ENCODE measurements at places on chromosomes 11 and 22.

- no peaks in the 10 kb centered on the region for H3K36me3 ChIP-seq
- H3K4me1 ChIP-seq = peaks cover 32% of the 10 kb centered on the region
- no peak for DNase-seq
- peak overlapping the region; percentile 90 for H3K27ac ChIP-seq
- no peaks in the 10 kb centered on the region for H3K27me3 ChIP-seq
Observed at GRCh38 chr22:27727673-27728451, 73.7 kb downstream of the MN1 start.

DNA sequence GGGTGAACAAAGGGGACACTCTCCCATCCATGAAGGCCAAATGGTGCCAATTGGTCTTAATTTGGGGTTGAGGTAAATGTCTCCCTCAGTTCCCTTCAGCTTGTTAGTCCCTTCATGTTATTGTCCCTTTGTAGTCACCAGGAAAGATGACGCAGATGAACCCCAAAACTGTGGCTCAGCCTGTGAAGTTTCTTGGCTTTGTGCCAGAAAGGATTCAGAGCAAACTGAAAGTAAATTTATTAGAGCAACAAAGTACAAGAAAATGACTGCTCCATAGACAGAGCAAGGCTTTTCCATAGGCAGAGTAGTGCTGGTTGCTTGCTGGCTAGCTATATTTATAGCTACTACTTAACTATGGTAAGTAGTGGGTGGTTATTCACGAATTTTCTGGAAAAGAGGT is 16.7 kb downstream of the OR4C3 start:
- no peaks in the 10 kb centered on the region for H3K4me1 ChIP-seq
- no peaks in the 10 kb centered on the region for H3K36me3 ChIP-seq
- no peak overlapping the region for H3K4me3 ChIP-seq
- H3K27me3 ChIP-seq = no peaks in the 10 kb centered on the region
- no peak overlapping the region for H3K27ac ChIP-seq

- no peaks in the 10 kb centered on the region for H3K4me1 ChIP-seq
- H3K27me3 ChIP-seq = no peaks in the 10 kb centered on the region
- no peak overlapping the region for H3K27ac ChIP-seq
- no peaks in the 10 kb centered on the region for H3K36me3 ChIP-seq
- no peak overlapping the region for H3K4me3 ChIP-seq
Observed at GRCh38 chr11:104549019-104549418, 349.2 kb downstream of the CASP12 start.

DNA sequence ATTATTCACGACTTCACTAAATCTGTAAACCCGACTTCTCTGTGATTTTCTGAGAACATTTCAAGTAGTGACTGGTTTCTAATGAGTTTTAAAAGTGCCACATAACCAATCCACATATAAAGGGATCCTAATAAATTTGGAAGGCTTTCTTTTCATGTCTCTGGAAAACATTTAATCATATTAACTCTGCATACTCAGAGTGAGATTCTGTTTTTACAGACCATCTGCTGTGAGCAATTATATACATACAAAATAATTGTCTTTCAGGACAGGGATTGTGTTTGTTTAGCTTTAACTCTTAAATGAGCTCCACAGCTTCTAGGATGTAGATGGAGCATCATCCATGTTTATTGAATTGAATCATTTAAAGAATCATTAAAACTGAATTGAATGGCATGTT is 65.1 kb downstream of the PRMT3 start:
- no peak overlapping the region for H3K27ac ChIP-seq
- no peaks in the 10 kb centered on the region for H3K27me3 ChIP-seq
- peaks cover 16% of the 10 kb centered on the region for H3K36me3 ChIP-seq
- H3K4me3 ChIP-seq = no peak overlapping the region

DNA sequence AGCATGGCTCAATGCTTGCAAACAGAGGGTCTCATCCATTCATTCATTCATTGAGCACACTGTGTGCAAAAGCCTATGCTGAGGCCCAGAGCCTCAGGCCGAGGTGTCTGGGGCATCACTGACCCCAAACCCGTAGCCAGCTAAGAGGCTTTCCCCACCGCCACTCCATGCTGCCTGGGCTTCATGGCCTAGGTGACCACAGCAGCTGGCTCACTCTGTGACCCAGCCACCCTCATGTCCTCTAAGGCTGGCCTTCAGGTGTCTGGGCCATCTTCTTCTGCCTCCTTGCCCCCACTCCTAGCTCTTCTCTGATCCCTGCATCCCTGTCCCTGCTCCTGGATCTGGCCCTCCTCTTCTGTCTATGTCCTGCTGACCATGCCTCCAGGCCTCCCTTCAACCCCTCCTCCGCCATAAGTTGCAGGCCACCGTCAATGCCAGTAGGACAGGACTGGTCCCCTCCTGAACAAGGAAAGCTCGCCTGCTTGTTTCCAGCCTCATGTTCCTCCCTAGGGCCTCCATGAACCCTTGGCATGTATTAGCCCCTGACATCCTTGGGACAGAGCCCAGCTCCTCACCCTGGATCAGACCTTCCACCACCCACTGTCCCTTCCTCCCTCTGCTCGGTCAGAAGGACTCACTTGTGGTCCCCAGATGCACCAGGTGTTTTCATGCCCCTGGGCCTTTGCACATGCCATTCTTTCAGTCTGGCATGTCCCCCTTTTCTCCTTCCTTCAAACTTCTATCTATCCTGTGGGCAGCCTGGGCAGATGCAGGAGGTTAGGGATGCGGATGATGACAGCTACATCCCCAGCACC is 92.8 kb downstream of the MYEOV start:
- H3K4me3 ChIP-seq = no peak overlapping the region
- H3K27me3 ChIP-seq = no peaks in the 10 kb centered on the region
- DNase-seq = no peak
- no peak overlapping the region for H3K27ac ChIP-seq
- H3K4me1 ChIP-seq = peaks cover 3% of the 10 kb centered on the region
- H3K36me3 ChIP-seq = no peaks in the 10 kb centered on the region

DNA sequence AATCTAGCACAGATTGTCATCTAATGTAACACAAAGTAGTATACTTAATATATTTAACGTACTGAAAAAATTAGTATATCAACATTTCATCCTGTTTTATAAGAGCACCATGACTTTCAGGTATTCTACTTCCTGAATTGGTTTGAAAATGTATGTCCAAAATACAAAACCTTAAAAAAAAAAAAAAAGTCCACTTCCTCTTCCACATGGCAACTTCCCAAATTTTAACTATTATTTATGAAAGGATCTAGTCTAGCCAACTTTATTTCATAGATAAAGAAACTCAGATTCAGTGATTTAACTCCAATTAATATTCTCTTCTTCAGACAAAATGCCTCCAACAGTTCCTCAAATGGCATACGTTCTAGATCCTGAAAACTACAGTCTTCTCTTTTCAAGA is 44.0 kb downstream of the PIK3C2A start:
- H3K27me3 ChIP-seq = no peaks in the 10 kb centered on the region
- H3K36me3 ChIP-seq = peaks cover 17% of the 10 kb centered on the region
- H3K4me3 ChIP-seq = no peak overlapping the region
- peaks cover 33% of the 10 kb centered on the region for H3K4me1 ChIP-seq
- no peak for DNase-seq
- no peak overlapping the region for H3K27ac ChIP-seq

DNA sequence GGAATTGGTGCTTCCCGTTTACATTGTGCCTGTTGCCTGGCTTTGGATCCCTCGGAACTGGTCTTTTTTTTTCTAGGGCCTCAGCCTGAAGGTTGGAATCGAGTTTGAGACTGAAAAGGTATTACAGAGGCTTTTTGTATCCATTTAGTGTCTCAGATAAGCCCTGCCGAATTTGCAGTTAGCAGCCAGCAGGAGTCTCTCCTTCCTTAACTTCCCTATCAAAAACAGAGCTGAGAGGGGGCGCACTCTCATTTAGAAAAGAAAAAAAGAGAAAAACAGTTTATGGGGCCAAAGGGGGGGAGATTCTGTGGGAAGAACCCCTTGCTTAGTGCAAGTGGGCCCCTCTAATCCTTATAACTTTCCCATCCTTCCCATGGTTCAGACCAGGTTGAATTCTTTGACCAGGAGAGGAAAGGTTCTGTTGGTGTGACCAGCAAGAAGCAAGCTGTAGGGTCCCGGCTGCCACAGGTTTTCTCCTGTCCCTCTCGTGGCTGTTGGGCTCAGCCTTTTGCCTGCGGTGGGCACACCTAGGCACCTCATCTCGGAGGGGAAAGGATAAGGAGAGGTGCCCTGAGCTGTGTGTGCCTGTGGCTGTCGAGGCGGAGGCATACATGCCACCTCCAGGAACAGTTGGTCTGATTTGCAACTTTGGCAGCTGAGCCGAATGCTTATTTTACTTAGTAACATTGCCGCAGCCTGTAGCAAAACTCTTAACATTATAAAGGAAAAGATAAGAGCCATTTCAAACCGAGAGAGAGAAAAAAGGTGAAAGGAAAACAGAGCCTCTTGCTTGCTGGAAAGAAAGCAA is 565.0 kb upstream of the CNTN5 start:
- H3K4me1 ChIP-seq = no peaks in the 10 kb centered on the region
- no peaks in the 10 kb centered on the region for H3K36me3 ChIP-seq
- H3K4me3 ChIP-seq = no peak overlapping the region

- no peaks in the 10 kb centered on the region for H3K27me3 ChIP-seq
- no peaks in the 10 kb centered on the region for H3K36me3 ChIP-seq
- H3K27ac ChIP-seq = no peak overlapping the region
- H3K4me3 ChIP-seq = no peak overlapping the region
- no peaks in the 10 kb centered on the region for H3K4me1 ChIP-seq
- no peak for DNase-seq
Observed at GRCh38 chr11:23013509-23013908, 153.2 kb upstream of the CCDC179 start.

DNA sequence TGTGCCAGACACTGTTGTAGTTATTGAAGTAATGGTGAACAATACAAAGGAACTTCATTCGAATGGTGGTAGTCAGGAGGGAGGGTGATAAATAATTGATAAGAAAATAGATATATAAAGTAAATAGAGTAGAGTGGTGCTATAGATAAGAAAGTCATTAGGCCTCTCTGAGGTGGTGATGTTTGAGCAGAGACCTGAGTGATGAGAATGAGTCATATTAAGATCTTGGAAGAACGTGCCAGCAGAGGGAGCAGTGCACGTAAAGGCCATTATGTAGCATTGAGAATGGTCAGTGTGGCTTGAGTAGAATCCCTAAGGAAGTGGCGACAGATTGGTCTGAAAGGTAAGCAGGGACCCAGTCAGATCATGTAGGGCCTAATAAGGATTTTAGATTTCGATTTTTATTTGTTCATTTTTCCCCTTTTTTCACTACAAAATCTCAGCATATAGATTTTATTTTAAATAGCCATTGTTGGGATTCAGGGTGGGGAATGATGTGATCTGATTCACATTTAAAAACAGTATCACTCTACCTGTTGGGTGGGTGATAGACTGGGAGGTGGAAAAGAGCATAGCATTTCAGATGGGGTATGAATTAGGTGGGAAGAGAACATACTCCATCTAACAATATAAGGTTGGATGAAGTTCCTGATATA is 44.7 kb downstream of the CCDC90B start:
- DNase-seq = no peak
- H3K27ac ChIP-seq = no peak overlapping the region

- H3K4me1 ChIP-seq = peaks cover 7% of the 10 kb centered on the region
- H3K27ac ChIP-seq = no peak overlapping the region
- H3K36me3 ChIP-seq = peaks cover 96% of the 10 kb centered on the region
- no peak for DNase-seq
- H3K27me3 ChIP-seq = no peaks in the 10 kb centered on the region
Observed at GRCh38 chr11:60899046-60899936, 7.1 kb downstream of the PRPF19 start.

DNA sequence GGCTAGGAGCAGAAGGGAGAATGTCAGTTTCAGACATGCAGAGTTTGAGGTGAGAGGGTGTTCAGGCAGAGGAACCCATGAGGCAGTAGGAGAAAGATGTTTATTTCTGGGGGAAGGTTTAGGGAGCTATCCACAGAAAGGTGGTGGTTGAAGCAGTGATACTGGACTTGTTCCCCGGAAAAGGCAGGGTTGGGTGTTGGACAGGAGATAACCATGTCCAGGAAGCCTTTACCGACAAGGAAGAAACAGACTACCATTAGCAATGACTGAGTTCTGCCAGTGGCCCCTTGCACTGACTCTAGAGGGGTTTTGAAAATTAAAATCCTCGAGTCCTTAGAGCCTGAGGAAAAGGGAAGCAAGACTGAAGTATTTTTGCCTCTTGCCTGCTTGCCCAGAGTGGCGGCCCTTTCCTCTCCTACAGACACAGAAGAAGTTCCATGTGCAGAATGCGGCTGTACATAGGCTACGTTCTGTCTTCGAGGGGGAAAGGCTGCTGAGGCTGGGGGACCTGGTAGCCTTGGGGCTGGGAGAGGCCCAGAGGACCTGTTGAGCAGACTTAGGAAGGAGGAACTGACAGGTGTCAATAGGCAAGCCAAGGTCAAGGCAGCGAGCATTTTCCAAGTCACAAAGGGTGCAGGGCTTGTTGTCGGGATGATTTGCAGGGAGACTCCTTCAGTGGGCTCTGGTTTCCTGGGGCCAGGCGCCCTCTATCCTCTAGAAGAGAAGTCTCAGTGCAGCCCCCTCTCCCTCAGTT is 146.7 kb downstream of the LDLRAD3 start:
- H3K27ac ChIP-seq = no peak overlapping the region
- H3K36me3 ChIP-seq = no peaks in the 10 kb centered on the region
- H3K4me3 ChIP-seq = no peak overlapping the region
- H3K27me3 ChIP-seq = no peaks in the 10 kb centered on the region
- no peaks in the 10 kb centered on the region for H3K4me1 ChIP-seq

DNA sequence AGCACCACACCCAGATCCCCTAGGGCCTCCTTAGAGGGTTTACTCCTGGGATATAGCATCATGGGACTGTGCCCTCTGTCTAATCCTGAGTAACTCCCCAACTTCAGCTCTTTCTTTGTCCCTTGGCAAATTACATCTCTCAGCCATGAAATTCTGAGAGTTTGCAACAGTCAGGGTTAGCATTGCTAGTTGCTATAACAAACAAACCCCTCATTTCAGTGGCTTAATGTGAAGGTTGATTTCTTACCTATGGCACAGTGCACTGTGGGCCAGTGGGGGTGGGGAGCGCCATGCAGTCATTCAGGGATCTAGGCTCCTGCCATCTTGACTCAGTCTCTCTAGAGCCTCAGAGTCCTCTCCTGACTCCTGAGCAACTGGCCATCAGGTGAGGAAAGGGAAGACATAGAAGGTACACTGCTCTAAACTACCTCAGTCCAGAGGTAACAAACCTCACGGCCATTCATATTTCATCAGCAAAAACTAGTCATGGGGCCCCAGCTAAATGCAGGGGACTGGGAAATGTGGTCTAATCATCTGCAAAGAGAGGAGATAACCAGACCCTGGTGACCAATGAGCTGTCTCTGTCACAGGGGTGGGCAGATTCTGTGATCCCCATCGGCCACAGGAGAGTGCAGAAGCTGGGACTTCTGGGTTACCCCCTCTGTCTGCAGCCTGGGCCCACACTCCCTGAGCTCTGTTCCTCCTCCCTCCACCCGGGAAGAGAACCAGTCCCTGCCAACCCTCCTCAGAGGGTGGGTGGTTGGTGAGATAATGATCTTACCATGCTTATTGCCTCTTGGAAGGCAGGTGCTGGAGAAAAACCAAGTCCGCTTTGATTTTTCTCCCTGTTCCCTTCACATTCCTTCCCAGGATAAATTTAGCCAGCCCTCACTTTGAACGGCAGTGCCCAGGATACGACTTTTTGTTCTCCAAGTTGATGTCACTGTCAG is 17.5 kb downstream of the PRG3 start:
- H3K36me3 ChIP-seq = no peaks in the 10 kb centered on the region
- no peak overlapping the region for H3K4me3 ChIP-seq
- peaks cover 13% of the 10 kb centered on the region for H3K4me1 ChIP-seq
- H3K27ac ChIP-seq = no peak overlapping the region
- H3K27me3 ChIP-seq = no peaks in the 10 kb centered on the region
